ENCODE measurements at places on chromosomes 6 and 20.

- DNase-seq = no peak
Measured at GRCh38 chr20:53129563-53129962, 157.4 kb downstream of the TSHZ2 start.

- no peak for DNase-seq
Measured at GRCh38 chr6:13190376-13190775, 138.0 kb downstream of the TBC1D7 start.

GRCh38 chr6:80622641-80623040 lies 516.2 kb downstream of the BCKDHB start:
- no peak for DNase-seq

DNA sequence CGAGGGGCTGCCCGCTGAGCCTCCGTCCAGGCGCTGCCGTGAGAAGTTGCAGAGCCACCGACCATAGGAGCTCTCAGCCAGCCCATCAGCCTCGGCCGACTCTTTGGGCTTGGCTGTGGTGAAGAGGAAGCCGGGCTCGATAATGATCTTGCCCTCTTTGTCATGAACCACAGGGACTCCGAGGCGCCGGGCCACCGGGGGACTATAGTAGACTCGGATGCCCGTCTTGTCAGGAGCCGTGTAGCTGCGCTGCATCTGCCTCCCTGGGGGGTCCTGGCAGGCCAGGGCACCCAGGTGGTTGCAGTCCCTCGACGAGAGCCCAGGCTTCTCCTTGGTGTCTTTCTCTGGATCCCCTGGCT lies 20.5 kb upstream of the DSN1 start:
- DNase-seq = no peak

GRCh38 chr6:154071236-154071635 lies 32.2 kb downstream of the OPRM1 start:
- DNase-seq = no peak

DNA sequence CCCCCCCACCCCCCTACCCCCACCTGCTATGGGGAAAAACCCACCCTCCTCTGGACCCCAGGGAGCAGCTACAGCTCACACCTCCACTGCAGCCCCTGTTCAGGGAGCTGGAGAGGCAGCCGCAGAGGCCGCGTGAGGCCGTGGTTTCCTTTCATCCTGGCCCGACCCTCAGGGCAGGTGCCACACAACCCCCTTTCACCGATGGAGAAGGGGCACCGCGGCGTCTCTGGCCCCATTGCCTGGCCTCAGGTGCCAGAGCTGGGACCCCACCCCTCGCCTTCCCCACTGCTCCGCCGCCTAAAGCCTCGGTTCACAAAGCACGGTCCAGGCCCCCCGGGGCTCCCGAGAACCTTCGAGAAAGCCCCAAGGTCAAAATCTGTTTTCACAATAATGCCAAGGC lies 11.8 kb upstream of the KCNQ2 start:
- DNase-seq = no peak

GRCh38 chr6:89895276-89895874 lies 1.1 kb downstream of the GJA10 start:
- peak; percentile 52 for DNase-seq

GRCh38 chr20:10020937-10021336 lies 13.8 kb upstream of the ANKEF1 start:
- DNase-seq = no peak

GRCh38 chr20:19809505-19809904 lies 51.4 kb downstream of the RIN2 start:
- DNase-seq = no peak

DNA sequence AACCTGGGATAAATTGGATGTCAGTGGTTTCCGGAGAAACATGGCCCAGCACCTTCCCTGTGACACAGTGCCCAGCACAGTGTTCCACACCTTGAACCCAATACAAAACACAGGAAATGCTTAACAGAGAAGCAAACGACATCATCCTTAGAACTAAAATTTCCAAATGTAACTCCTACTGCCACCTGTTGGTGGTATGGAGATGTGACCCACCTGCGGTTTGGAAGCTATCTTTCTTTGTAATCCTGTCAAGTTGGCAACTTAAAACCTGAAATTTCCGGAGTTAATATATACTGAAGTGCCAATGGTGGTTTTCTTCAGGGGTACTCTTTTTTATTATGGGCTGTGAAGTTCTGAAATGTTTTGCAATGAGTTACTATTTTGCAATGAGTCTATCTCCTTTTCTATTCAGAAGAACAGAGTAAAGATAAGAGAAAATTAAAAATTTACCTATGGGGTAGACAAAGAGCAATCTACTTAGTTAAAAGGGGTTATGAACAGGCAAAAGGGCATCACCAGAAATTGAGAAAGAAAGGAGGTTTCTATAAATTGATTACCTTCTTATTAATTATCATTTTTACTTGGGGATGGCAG lies 658.8 kb downstream of the PTPRT start:
- peak; percentile 24 for DNase-seq

GRCh38 chr20:59802471-59803221 lies 130.8 kb downstream of the SYCP2 start:
- DNase-seq = no peak

GRCh38 chr6:12869816-12870432 lies 153.4 kb downstream of the PHACTR1 start:
- no peak for DNase-seq

DNA sequence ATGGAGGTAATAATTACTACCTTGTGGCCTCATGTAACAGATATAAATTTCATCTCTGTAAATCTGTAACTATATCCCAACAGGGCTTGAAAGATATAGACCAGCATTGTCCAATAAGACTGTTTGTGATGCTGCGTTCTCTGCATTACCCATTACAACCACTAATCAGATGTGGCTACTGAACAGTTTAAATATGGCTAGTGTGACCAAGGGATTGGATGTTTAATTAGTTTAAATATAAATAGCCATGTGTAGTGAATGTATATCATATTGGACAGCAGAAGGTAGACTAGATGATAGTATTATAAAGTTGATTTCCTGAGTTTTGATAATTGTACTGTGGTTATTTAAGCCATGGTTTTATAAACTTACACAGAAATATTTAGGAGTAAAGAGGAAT lies 27.8 kb upstream of the JAG1 start:
- DNase-seq = no peak

DNA sequence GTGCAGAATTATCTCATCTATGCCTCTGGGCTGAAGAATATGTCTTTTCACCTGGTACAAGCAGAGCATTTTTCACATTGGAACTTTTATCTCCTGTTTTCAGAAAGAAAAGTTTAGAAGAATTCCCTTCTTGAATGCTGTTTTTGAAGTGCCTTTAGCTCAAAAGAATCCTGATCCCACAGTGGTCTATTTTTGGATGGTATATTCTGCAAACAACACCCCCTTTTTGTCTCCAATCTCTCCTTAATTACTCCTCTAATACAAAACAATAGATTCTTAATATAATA lies 57.7 kb upstream of the HFE start:
- DNase-seq = no peak

DNA sequence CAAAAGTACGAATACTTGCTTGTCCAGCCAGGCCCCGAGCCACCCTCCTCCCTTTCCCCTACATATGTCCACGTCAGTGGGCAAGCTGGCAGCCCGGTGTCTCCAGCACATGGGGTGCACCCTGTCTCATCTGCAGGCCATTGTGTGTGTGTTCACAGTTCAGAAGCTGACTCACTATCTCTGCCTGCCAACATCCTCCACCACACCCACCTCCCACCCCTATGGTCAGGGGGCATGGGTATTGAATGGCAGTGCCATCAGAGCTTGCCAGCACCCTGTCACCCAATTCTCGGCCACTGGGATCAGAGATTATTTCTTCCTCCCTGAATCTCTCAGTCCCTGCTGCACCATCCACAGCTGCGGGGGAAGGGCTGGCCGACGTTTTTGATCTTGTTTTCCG lies 195.7 kb downstream of the FARS2 start:
- DNase-seq = no peak

DNA sequence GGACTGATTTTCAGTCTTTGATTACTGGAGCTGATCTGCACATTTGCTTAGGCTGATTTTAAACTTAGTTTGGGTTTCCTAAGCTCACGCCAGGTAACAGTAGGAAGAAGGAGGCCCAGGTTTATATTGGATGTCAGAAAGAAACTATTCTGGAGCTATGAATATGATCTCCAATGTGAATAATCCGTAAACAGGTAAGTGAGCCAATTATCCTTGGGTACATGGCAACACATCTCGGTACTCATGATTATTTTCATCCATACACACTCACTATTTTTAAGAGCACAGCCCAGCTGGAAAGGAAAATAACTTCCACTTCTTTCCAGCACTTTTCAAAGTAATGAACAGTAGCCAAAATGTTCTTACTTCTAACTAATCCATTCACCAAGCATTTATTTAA lies 7.0 kb downstream of the ATXN1 start:
- DNase-seq = no peak

DNA sequence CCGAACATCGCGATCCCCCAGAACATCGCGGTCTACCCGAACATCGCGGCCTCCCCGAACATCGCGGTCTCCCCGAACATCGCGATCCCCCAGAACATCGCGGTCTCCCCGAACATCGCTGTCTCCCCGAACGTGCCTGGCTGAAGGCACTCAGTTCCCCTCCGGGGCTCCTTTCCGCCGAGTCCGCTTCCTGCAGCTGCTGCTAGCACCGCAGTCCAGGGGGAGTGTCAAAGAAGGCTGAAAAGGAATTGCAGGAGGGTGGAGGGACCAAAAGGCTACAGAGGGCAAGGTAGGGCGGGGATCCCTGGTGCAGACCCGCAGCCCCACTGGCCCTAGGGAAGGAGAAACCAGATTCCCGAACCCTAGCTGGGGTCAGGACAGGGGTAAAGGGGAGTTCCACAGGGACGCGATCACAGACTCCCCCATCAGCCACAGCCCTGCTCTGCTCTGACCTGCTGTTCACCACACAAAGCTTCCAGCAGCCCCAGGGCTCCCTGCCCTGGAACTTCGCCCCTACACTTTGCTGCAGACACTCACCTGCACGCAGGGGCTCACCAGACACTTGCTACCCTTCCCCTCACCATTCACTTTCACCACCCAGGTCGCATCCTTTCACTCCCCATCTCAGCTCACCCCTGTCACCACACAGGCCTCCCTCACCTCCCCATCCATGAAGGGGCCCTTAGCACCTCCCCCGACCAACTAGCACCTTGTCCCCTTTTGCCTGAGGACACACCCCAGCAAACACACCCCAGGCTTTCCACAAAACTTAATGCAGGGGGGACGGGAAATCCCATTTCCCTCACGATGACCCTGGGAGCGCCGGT lies 1.7 kb downstream of the ULBP1 start:
- DNase-seq = peak; percentile 48

DNA sequence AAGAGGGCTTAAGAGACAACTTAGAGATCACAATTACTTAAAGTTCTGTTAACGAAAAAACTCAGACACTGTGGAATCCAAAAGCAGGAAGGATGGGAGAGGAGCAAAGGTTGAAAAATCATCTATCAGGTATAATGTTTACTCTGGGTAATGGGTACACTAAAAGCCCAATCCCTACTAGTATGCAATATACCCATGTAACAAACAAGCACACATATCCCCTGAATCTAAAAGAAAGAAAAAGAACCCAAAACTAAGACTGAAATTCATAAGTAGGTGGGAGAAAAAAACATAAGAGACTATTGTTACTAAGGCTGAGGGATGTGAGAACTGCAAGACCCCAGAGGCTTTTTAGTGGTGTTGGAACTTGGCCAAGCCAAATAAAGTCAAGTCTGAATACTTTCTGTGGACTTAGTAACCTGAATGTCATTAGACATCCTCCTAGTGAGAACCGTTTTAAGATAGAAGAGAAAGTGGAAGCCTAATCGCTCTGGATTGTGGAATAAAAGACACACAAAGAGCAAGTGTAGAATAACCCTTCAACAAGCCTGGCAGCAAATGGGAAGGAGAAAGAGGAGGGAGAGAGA lies 189.4 kb upstream of the RNF217 start:
- DNase-seq = no peak

DNA sequence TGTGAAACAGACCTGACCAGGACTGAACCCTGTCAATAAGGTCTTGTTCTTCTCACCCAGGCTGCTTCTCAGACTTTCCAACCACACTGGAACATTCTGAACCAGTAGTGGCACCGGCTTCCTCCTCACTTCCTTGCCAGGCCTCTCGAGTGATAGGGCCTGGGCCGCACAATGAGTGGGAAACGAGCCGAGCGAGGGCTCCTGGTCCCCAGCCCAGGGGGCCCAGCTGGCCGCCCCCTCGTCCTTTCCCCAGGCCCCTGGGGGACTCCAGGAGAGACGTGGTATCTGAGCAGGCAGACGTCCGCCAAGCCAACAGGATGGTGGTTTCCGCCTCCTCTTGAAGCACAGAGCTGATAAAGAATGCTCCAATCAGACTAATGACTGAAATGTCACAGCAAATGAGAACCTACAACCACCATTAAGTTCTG lies 117.9 kb downstream of the GMDS start:
- no peak for DNase-seq

DNA sequence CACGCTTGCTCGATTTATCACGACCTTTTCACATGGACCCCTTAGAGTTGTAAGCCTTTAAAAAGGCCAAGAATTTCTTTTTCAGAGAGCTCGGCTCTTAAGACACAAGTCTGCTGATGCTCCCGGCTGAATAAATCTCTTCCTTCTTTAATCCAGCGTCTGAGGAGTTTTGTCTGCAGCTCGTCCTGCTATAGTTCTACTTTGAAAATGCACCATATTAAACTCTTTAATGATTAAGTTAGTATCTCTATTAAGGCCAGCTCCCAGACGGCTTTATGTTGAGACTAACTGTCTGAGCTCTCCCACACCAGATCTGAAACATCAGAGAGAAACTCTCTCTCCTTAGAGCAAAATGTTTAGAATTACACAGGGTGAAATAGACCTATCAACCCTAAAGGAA lies 18.0 kb upstream of the GSTA3 start:
- DNase-seq = no peak

- no peak for DNase-seq
Measured at GRCh38 chr20:52972965-52973819, 1.0 kb downstream of the TSHZ2 start.

GRCh38 chr6:35058865-35059522 lies 82.1 kb downstream of the TCP11 start:
- peak; percentile 26 for DNase-seq

Data from KBM-7 (cell line).